ENCODE measurements at places on chromosomes 7 and 10. TPM values are rescaled to one million over a fixed set of nuclear protein-coding genes. Genes with fewer than 3 reads are reported as not detected.

- no peak for DNase-seq
Measured at GRCh38 chr7:33903791-33904680, 1.3 kb upstream of the BMPER start.

- DNase-seq = no peak
Measured at GRCh38 chr10:96501985-96502384, 11.7 kb downstream of the TLL2 start.

DNA sequence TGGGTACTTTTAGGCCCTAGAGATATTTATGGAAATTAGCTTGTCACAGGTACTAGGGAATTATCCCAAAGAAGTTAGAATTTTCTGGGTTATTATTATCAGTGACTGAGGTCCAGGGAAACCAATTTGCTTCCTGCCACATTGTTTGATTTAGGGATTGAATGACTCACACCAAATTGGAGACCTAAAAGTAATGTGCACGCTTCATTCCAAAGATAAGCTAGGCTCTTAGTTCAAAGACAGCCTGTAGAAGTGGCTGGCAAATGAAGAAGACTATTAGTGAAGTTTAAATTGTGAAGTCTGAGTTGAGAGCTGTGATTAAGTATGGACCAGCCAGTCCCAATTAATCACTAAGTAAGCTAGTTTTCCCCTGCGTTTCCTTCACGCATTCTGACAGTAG is 188.1 kb upstream of the MYO3A start:
- no peak for DNase-seq

GRCh38 chr10:76581506-76582256 is 1055.9 kb downstream of the KCNMA1 start:
- no peak for DNase-seq

Gene FAM25G
- total RNA-seq = not detected

DNA sequence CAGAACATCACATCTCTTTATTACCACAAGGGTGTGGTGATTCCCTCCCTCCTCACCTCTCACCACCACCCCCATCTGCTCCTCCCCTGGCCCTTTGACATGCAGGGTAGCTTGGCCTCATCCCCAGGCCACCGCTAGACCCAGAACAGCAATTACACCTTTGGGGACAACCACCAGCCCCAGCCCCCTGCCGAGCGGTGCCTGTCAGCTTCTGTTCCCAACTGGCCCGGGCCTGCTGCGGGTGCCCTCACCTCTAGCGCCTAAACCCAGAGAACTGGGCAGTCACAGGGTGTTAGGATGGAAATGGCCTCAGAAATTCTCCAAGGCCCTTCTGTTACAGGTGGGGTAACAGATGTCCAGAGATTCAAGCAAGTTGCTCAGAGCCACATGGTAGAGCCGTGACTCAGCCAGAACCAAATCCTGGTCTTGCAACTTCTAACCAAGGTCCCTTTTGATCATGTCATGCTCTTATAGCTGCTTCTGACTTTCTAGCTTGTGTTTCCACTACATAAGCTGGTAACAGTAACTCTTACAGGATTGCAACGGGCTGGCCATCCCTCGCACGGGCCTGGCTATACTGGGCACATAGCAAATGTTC is 78.0 kb downstream of the PRKAG2 start:
- DNase-seq = no peak

DNA sequence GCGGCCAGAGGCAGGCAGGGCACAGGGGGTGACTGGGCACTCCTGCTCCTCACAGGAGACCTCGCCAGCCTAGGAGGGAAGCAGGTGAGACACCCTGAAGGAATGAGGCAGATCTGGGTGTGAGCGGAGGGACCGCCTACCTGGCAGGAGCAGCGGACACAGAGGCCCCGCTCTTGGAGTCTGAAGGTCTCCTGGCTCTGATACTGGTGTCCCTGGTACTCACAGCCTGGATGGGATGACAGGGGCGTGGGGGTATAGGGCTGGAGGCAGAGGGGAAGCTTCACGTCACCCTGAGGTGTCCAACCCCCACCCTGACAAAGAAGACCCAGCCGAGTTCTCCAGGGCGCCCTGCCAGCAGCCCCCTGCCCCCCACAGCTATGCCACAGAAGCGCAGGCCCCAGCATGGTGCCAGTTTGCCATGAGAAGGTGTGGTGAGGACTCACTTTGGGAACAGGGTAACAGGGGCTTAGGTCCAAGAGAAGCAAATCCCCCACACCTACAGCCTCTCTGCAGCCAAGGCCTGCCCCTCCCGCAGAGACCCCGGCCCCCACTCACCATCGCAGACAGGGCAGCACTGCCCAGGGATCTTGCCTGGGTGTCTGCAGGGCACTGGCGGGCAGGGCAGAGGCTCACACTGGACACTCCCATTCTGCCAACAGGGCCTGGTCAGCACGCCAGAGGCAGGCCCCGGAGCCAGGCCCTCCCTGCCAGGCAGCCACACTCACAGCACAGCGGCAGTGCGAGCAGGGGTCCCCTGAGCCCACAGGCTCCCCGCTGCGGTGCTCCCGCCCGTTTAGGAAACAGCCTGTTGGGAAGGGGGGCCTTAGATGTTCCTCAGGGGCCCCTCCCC is 17.0 kb downstream of the KCP start:
- peak; percentile 60 for DNase-seq

Gene RBP3
- total RNA-seq = not detected

GRCh38 chr7:89770161-89770560 is 384.1 kb upstream of the STEAP1 start:
- DNase-seq = no peak

Measured in Right ventricle myocardium inferior (tissue), 1 donor.